Stimulated activated CD4-positive, alpha-beta T cell treated with anti-CD3 and anti-CD28 coated beads, TNF-alpha, amount 100 ng/mL, for 1 hour (primary cell): ENCODE measurements at places on chromosomes 6 and 20.

DNA sequence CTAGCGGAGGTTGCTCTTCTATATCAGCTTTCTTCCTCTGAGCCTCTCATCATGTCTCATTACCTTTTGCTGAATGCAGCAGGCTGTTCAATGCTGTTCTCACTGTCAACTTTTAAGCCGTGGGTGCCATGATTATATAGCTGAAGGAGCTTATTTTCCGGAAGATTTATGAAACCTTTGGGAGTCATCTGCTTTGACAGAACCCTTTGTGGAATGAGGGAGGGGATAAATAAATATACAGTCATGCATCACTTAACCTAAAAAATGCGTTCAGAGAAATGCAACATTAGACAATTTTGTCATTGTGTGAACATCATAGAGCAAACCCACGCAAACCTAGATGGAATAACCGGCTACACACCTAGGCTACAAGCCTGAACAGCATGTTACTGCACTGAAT lies 102.2 kb upstream of the AKAP12 start:
- no peak for DNase-seq

- no peak for DNase-seq
These were observed 38.3 kb downstream of the ARHGAP18 start for GRCh38 chr6:129671442-129672340.

DNA sequence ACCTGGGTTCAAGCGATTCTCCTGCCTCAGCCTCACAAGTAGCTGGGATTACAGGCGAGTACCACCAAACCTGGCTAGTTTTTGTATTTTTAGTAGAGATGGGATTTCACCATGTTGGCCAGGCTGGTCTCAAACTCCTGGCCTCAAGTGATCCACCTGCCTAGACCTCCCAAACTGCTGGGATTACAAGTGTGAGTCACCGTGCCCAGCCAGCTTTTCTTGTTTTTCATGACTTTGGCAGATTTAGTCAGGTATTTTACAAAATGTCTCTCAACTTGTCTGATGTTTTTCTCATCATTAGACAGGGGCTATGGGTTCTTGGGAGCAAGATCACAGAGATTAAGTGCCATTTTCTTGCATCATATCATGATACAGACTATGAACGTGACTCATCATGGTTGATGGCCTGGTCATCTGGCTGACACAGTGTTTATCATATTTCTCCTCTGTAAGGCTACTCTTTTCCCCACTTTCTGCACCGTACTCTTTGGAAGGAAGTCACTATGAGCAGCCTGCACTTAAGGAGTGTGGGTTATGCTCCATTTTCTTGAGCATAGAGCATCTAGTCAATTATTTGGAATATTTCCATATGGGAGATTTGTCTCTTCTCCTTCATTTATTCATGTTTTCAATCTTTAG lies 67.8 kb downstream of the RNF182 start:
- DNase-seq = no peak

- DNase-seq = no peak
These were observed 20.4 kb downstream of the SNPH start for GRCh38 chr20:1286267-1287024.

- no peak for DNase-seq
These were observed 6.5 kb downstream of the BMP5 start for GRCh38 chr6:55868771-55869479.

- no peak for DNase-seq
These were observed at the start of gene C6orf118 for GRCh38 chr6:165308926-165309731. Gene C6orf118, minus strand, starts transcription at chr6:165309605. Its CDS starts 19 bp downstream, at chr6:165309586.

GRCh38 chr6:138499303-138500018 lies at the start of gene NHSL1:
Gene NHSL1, minus strand, starts transcription at chr6:138499494. Its CDS starts 204 bp downstream, at chr6:138499290.
- DNase-seq = no peak

DNA sequence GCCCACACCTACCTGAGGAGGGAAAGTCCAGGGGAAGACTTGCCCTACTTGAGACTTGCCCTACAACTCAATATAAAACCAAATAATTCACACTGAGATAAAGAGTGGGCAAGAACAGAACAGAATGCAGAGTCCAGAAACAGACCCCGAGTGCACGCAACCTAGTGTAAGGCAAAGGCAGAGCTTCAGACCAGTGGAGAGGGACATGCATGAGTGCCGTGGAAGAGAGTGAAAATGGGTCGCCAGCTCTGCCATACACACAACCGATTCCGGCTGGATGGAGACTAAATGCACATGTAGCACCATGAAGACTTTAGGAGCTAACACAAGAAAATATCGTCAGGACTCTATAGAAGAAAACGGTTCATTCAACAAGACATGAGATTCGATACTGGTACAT lies 58.8 kb upstream of the CST7 start:
- no peak for DNase-seq

- DNase-seq = no peak
These were observed 34.9 kb downstream of the OSTM1 start for GRCh38 chr6:108039681-108040080.

GRCh38 chr20:11216451-11217314 lies 542.9 kb upstream of the JAG1 start:
- DNase-seq = no peak

DNA sequence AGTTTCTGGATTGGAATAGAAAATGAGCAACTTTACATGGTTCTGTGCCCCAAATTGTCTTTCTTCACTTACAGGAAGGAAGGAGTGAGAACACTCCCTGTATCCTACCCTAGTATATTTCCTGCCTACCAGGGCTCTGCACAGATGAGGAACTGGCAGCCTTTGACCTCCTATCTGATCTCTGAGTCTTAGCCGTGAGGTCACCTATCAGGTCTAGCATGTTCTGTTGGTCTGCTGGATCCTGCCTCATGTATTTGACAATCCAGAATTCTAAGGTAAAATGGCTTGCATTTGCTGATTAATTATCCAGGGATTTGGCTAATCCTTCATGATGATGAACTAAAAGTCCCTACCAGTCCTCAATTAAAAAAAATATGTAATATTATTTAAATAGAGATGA lies 35.0 kb upstream of the TRAM2 start:
- no peak for DNase-seq

DNA sequence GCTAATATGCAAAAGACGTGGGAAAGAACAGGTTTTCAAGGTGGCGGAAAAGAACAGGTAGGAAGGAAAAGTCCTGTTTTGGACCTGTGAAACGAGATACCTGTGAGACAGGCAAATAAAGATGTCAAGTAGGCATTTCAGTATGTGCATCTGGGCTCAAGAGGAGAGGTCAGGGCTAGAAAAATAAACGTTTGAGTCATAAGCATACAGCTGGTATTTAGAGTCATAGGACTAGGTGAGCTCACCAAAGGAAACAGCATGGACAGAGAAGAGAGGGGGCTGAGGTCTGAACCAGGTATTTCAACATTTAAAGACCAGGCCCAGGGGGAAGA lies 14.9 kb downstream of the MTFR2 start:
- DNase-seq = no peak

- no peak for DNase-seq
These were observed 382.9 kb downstream of the QKI start for GRCh38 chr6:163797296-163797845.

DNA sequence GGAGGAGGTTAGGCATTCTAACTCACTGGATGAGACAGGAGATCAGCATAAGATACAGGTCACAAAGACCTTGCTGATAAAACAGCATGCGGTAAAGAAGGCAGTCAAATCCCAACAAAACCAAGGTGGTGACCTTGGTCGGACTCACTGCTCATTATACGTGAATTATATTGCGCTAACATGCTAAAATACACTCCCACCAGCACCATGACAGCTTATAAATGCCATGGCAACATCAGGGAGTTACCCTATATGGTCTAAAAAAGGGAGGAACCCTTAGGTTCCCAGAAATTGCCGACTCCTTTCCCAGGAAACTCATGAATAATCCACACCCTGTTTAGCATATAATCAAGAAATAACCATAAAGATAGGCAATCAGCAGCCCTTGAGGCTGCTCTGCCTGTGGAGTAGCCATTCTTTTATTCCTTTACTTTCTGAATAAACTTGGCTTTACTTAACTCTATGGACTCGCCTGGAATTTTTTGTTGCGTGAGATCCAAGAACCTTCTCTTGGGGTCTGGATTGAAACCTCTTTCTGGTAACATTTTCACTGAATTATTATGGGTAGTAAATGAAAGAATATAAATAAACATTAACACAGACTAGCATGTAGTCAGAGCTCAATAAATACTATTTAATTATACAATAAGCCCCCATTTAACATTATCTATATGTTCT lies 3.0 kb upstream of the LAMA4 start:
- no peak for DNase-seq

DNA sequence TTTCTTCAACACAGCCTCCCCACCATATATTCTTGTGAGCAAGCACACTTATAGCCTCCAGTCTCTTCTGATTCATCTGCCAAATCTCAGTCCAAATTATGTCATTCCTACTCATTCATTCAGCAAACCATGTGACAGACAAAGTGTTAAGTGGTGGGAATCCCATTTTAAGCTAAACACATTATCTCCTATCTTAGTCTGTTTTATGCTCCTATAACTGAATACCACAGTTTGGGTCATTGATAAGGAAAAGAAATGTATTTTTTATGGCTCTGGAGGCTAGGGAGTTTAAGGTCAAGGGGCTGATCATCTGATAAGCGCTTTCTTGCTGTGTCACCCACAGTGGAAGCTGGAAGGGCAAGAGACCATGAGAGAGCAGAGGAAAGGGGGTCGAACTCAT lies 23.9 kb upstream of the SMIM13 start:
- DNase-seq = no peak

- no peak for DNase-seq
These were observed 23.9 kb upstream of the PRND start for GRCh38 chr20:4697831-4698221.

- no peak for DNase-seq
These were observed 84.4 kb downstream of the BACH2 start for GRCh38 chr6:90212274-90212673.

DNA sequence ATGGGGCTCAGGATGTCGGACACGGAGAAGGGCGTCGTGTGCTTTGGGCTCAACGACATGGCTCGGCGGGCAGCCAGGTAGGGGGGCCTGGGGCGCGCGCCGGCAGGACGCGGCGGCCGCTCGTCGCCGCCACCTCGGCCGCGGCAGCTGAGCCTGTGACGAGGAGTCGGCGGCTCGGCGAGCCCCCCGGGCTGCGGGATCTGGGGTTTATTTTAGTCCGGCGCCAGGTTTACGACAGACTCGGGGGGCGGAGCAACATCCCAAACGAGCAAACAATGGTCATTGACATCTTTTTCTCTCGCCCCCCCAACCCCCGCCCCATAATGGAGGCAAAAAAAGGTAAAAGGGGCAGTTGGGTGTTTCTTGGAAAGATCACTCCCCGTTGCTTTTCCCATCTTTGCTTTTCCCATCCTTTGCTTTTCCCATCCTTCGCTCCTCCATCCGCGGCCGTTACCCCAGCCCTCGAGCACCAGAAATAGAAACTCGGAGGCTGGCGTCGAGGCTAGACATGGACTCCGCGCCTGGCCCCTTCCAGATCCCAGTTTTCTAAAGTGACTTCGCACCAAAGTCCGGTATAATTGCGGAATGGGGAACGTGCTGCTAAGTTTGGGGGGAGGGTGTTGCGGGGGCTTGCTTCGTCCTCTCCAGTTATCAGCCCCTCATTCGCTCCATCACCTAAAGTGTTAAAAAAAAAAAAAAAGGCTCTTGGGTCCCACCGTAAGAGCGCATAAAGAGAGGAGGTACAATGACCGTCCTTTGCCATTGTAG lies at the start of gene NKX2-4:
NKX2-4 (minus strand) TSS at position 186 of the 768 bp plus-strand sequence; CDS start at position 59, 127 bp downstream.
- DNase-seq = no peak

DNA sequence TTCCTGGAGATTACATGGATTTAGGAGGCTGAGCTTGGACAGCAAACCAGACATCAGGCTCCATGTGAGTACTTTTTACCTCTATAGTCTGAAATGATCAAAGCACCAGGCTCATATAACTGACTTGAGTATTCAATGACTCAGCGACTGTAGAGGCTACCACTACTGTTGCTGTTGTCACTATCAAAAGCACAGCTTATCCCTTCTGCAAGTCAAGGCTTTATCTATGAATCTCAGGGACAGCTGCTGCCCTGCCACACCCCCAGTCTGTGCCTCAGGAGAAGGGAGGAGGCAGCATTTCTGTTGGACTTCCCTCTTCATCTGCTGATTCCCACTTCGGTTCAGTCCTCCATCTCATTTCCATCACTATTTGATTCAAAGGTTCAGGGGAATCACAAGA lies 80.5 kb upstream of the CNR1 start:
- no peak for DNase-seq

GRCh38 chr20:52529826-52530225 lies 338.2 kb upstream of the ZFP64 start:
- no peak for DNase-seq

DNA sequence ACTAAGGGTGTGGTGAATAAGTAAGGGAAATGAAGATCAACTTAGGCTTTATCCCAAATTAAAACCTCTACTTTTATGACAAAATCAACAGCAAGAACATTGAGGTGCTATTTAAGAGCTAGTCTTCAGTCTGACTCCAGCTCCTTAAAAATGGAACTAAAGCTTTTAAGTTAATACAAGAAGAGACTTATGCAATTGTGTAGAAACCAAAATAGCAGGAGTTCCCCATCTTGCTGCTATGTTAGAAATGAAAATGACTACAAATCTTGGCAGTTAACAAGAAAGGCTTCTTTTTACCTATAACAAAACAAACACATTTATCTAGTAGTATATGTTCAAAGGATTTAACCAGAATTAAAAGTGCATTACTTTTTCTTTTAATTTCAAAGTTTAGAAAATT lies 25.7 kb downstream of the HMGN3 start:
- DNase-seq = no peak
